ENCODE measurements at places on chromosomes 6 and 20.
A peak's percentile ranks its signal among the peaks of the same experiment; 100 is the strongest.

DNA sequence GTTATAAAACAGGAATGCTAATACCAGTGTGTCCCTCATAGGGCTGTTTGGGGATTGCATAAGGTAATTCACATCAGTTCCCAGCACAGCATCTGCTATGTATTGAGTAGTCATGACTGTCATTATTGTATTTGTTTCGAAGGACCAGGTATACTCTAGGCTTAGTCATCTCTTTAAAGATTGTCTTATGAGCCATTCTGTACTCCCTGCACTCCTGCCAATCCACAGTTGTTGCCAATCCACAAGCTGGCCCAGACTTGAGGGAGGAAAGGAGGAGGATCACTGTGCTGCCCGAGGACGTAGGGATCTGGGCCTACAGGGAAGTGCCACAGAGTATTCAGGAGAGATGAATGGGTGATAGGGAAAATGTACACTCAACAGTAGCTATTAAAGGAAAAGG lies 113.0 kb upstream of the TIAM2 start:
- no peak for DNase-seq

DNA sequence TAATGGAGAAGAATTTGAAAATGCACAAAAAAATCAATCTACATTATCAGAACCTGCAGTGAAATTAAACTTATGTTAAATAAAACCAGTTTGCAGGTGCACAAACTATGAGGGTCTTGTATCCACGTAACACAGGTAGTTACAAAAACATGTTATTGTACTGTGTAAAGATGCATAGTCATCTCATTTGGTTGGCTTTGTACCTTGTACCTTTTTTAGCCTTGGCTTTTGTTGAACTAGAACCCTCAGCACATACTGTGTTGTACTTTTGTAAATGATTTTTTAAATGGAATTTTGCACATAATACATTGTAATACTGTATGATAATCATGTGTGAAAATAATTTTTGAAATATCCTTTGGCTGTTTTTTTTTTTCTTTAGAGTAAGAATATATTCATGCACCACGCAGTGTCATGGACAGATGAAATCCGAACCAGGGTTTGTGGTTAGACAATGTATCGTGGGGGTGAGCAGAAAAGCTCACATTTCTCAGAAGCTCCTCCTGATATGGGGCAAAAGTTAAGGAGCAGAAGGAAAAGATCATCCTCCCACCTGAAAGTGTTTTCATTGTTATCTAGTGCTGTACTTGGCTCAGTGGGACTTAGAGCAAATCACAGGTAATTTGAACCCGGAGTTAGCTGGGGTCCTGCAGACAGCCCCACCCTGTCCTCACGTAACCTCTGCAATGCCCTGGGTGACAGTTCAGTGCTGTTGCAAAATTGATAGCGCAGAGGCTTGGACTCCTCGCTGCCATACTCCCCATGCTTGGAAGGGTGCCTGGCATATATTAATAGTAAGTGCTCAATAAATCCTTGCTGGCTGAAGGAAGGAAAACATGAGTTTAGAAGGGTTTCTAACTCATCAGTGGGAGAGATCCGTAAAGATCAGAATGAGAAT lies 14.8 kb upstream of the NAA20 start:
- no peak for DNase-seq

DNA sequence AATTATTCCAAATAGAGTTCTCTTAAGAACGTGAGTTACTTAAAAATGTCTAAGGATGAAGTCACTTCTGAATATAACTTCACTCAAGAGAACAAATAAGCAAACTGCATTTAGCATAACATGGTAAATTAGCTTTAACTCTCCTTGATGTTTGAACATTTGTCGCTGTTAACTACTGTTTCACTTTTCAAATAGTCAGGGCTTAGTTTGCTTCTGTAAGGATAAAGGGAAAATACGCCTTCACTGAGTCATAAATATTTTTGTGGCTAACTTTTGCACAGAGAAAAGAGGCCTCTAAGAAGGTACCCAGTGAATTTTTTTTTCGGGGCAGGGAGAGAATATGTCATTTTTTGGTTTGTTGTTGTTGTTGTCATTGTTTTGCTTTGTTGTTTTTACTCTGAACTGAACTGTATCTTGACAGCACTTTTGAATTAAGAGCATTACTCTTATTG lies 8.1 kb downstream of the PTPN1 start:
- no peak for DNase-seq

- DNase-seq: no peak
Observed at GRCh38 chr6:134934793-134935485, 15.0 kb downstream of the ALDH8A1 start.

DNA sequence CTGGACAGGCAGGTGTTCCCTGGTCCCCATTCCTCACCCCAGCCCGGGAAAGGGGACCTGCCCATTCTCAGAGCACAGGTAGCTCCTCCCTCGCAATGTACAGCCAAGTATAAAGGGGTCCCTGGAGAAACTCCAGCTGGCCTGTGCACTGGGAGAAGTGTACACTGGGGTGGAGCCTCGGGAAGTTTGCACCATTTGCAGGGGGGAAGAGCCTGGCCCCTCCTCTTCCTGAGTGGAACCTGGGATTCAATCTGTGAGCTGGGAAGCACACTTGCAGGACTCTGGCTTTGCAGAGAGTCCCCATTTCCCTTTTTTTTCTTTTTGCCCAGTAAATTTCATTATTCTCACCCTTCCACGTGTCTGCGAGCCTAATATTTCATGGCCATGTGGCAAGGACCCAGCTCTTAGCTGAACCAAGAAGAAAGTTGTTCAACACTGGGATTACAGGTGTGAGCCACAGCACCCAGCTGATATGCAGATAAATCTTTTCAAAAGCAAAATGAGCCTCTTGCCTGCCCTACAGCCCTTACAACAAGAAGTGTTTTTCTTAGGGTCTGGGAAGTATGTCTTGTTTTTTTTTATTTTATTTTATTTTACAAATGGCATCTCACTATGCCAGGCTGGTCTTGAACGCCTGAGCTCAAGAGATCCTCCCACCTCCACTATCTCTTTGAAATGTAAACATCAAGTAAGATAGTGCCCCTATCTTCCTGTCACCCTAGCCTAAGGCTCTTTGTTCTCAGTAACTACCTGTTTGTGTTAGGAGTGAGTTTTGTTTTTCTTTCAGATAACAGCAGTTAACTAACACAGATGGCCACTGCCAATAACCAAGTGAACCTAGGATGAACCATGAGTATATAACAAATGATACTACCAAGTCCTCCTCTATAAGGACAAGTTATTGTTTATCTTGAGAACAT lies 9.3 kb upstream of the RNGTT start:
- no peak for DNase-seq

DNA sequence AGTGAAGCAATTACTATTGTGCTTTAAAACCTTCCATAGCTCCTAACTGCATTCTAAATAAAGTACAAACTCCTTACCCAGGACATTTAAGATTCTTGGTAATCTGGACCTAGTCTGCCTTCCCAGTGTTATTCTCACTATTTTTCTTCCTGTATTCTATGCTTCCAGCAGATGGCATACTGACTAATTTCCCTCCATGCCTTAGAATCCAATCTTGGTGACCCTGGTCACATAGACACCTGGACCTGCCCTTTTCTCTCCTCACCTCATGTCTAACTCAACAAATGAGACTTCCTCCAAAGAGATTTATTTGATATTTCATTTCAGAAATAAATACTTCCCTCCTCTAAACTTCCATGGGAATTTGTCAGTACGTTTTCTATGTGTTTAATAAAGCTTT lies 25.8 kb downstream of the ROS1 start:
- no peak for DNase-seq

- DNase-seq: peak; percentile 33
Observed at GRCh38 chr6:152863618-152864326, 113.2 kb downstream of the VIP start.

DNA sequence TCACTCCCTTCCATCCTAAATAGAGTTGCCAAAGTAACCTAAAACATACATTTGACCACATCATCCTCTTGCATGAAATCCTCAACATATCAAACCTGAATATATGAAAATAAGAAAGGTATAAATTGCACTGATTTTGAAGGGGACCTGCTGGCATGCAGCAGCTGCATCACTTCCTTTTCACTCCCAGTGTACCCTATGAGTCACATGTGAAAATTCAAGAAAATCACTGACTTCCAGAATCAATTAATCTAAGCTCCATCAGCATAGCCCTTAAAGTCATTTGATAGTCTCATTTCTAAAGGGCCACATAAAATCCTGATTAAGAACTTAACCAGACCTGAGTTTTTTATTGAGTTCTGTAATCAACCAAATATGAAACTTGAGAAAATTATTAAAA lies 24.3 kb downstream of the SNX14 start:
- DNase-seq: no peak

DNA sequence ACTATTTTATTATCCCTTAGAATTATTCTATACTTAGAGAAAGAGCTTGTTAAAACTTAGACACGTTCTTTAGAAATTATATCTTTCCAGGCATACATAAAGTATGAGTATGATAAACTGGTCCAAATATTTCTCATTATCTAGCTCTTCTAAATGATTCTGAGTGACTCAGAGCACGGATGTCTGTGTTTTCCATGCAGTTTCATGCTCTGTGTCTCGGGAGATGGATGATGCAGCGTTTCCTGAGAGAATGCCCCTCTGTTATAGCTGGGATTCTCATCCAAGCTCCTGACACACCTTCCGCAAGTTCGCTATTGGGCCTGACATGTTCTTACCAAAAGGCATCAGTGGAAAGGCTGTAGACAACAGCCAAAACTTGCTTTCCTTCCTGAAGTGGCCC lies 19.3 kb downstream of the SIRT5 start:
- DNase-seq: no peak

- no peak for DNase-seq
Observed at GRCh38 chr20:47921408-47921807, 136.1 kb upstream of the SULF2 start.

GRCh38 chr6:84758486-84758885 lies 5.9 kb downstream of the TBX18 start:
- DNase-seq: no peak
